NCI-H1092 (cell line): ENCODE measurements at places on chromosomes 3 and 15.

DNA sequence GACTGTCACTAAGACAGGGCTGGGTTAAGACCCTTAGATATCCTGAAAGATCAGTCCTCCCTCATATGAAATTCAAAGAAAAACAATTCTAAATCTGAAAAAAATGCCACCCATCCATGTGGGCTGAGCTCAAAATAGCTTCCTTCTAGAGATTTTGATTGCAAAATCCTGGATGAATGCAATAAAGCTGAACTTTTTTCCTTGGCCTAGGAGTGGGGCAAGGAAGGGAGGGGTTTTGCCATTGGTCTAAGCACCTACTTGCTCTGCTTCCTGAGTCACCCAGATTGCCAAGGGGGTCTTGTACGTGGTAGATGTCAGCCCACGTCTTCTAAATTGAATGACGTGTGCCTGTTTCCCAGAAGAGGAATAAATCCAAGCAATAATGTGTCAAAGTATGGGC is 15.3 kb upstream of the SMAD3 start:
- no peak for DNase-seq

DNA sequence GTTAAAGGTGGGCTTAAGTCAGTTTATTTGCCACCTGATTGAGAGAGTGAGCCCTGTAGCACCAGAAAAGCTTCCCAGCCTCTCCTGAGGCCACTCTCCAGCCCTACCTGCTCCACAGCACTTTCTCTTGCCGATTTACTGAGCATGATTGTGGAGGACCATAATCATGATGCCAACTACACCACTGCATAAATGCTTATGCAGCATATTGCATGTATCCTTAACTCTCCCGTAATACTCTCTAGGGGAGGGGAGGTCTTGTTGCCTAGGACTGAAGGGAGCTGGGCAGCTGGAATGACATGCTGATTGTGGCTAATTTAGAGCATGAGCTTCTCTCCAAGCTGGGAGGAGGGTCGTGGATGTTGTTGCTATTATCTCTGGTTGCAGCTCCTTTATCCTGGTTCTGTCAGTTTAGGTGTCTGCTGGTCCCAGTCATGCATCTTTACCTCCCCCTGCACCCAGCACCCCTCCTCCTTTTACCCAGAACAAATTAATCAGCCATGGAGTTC is 54.3 kb downstream of the GPD1L start:
- DNase-seq: no peak

GRCh38 chr3:161508852-161509477 is 12.4 kb downstream of the OTOL1 start:
- peak; percentile 7 for DNase-seq

- no peak for DNase-seq
Observed at GRCh38 chr3:25021816-25022215, 406.2 kb upstream of the RARB start.
